Natural killer cell treated with Interleukin-12 subunit alpha and Interleukin-12 subunit beta and Interleukin-15 and Interleukin-18, amount 100 ng/mL, for 72 hours (primary cell): ENCODE measurements at places on chromosomes 1 and 21. TPM values are rescaled to one million over a fixed set of nuclear protein-coding genes. Genes with fewer than 3 reads are reported as not detected.

Gene ADAMTS1
- total RNA-seq, result 35.2 TPM

DNA sequence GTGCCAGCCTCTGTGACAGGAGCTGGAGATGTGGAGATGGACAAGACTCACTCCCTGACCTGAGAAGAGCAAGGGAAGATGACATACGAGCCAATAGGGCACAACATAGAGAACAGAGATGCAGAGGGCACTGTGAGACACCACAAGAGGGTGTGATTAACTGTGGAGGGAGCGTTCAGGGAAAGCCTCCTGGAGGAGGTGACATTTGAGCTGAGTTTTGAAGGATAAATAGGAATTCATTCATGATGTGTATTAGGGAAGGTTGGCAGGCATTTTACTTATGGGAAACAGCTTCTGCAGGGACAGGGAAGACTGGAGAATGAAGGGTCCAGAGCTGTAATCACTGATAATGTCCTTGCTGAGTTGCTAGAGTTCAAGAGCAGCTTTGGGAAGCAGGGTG, 25.0 kb upstream of the TENT5C start:
- DNase-seq, result no peak

DNA sequence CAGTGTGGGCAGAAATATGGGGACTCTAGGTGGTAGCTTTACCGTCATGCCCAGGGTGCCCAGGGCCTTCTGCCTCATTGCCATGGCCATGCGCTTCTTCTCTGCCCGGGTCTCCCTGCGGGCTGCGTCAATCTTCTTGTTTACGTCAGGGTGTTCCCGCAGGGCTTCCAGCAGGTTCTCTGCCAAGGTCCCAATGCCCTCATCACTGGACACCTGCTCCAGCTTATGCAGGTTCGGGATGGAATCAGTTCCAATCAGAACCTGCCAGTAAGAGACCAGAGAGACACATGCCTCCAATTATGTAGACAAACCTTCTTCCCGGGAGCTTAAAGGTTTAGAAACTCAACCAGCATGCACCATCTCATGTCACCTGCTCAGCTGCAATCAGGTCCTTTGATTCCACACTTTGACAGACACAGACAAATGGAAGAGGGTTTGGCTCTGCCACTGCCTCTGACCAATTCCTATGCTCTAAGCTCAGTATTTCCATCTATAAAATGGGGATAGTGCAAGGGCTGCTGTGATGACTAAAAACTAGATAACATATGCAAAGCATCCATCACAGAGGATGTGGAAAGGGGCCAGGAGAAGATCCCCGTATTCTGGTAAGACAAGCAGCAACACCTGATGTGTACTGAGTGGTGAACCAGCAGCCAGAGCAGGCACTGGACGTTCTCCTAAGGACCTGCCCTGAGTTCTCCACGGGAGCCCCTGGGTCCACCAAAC, 121.2 kb downstream of the UBR4 start:
- DNase-seq, result no peak

DNA sequence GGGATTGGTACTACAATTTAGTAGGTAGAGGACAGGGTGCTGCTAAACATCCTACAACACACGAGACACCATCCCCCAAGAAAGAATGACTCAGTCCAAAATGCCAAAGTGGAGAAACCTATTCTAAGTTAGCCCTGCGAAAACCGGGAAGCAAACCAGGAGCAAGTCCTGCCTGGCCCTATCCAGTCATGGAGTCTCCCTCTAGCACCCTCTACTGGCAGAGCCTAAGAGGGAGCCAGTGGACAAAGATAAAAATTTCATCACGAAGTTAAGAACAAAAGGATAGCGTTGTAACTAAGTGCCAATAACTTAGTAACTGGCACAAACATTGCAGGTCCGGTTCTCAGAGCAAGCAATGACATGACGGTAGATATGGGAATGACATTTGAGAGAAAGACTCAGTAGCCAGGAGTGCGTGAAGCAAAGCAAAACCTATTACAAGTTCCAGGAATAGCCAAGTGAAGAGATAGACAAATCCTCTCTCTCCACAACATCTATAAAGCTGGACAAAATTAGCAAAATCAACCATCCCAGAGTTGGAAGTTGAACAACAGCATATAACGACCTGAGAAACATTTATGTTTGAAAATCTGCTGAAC, 383.5 kb downstream of the OMA1 start:
- DNase-seq, result no peak

DNA sequence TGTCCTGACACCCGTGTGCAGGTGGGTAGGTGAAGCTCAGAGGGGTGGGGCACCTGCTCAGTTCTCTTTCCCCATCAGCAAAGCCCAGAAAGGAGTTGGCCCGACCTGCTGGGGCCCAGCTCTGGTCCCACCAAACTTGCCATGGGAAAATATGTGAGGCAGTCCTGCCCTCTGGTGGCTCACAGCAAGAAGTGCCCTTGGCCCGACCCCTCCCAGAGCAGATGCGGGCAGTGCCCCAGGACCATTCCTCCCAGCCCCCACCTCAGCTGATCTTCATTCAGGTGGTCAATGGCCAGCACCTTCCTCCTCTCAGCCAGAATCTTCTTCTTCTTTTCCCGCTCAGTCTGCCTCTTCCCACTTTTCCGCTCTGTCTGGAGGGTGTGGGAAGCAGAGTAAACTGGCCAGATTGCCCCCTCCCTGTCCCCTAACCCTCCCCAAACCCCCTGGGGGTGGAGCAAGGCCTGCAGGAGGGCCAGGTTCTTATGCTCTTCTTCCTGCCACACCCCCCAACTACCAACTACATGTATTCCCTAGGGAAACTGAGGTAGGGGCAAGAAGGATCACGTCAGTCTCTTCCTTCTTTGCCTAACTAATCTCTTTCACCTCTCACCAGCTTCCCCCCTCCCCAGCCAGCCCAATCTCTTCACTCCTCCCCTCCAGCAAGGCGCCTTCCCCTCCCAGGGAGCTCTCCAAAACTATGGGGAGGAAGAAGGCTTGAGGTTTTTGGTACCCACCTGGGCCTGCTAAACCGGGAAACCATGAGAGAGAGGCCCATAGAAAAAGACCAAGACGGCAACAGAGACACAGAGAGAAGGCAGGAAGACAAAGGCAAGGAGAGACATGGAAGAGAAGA, 15.6 kb downstream of the TNNT2 start:
- DNase-seq, result no peak
